K562 (cell line): ENCODE measurements at places on chromosomes 3 and 15.

- DNase-seq = no peak
These were observed 223.0 kb upstream of the P2RY1 start for GRCh38 chr3:152611905-152612304.

DNA sequence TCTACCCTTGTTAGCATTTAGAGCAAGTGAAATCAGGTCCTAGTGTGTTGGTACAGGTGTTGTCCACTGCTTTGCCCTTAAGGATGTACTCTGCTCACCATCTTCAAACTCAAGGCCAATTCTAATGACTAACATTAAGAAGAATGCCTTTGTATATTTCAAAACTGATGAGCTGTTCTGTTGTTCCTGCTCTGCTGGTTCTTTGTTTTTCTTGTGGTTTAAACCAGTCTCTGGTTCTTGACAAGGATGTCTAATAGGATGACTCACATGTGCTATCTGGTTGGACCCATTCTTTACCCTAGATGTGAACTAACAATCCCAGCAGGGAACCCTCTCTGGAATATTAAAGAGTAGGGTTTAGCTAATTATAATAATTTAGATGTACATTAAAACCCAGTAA lies 17.3 kb downstream of the ABHD5 start:
- DNase-seq = no peak

- no peak for DNase-seq
These were observed 68.6 kb downstream of the ST6GAL1 start for GRCh38 chr3:186998937-186999368.

GRCh38 chr15:66947471-66947870 lies 117.9 kb upstream of the SMAD3 start:
- DNase-seq = no peak

- no peak for DNase-seq
These were observed 18.2 kb downstream of the SENP8 start for GRCh38 chr15:72136170-72137051.

DNA sequence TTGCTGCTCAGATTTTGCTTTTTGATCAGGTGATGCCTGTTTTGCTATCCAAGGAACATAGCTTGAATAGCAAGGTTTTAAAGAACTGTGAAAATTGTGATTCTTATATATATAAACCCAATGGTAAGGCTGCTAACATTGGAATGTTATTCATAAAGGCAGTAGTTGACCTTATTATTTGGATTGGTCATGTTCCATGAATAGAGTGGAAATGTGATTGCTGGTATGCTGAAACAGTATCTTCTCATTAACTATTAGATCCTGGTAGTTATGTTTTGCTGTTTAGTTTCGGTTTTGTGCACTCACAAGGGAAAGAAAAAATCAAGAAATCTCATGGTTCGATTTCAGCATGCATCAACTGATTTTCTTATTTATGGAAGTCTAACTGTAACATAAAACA lies 78.7 kb upstream of the NPHP3 start:
- DNase-seq = no peak

DNA sequence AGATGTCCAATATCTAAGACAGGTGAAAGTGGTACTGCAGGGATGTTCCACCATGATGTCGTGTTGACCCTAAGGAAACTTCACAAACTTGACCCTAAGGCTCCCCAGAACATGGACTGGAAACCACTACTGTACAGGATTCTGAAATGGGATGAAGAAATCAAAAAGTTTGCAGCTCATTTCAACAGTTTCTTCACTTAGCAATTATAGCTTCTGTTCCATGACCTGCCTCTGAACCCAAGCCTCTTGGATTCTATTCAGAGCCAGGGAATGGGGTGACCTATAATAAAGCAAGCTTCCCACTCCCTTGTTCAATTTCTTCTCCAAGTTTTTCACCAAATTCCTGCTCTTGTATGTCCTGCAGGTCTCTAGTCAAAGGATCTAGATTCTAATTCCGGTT lies 40.7 kb downstream of the DUT start:
- DNase-seq = no peak

GRCh38 chr3:188241883-188242282 lies 87.9 kb downstream of the LPP start:
- no peak for DNase-seq

GRCh38 chr15:88701561-88702095 lies 62.8 kb downstream of the ISG20 start:
- peak; percentile 49 for DNase-seq

GRCh38 chr15:29613951-29614382 lies 208.3 kb downstream of the TJP1 start:
- DNase-seq = peak; percentile 67

- no peak for DNase-seq
These were observed 65.7 kb downstream of the TMCC1 start for GRCh38 chr3:129827765-129828164.

GRCh38 chr3:13415997-13416793 lies 3.9 kb downstream of the NUP210 start:
- peak; percentile 54 for DNase-seq

DNA sequence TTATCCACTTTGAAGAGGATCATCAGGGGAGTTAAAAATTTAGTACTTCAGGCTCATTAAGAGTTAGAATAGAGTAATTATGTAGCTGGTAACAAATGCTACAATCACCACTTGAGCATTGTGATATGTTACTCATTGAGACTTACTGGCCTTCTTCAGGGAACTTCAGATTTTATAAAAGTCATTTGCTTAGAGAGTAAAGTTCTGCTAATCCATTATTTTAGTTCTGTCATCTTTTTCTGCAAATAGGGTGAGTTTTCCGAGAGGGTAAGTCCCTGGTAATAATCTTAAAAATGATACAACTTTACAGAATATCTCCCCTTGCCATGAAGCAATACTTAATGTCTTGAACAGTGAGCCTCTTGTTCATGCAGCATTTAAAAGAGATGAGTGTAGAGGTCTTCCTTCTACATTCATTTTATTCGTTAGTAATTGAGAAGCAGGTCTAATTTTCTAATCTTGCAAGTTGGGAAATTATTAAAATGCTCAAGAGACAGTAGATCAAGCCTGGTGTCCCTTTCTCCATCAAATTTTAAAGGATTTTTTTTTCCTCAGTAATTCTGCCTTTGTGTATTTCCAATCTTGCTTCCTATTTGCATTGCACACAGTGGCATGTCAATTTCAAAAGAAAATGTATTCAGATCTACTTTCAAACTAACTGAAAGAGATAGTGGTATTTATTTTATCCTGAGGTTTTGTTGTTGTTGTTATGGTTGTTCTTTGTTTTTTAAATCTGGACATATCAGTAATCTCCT lies 52.6 kb downstream of the MBNL1 start:
- no peak for DNase-seq

- no peak for DNase-seq
These were observed 320.8 kb upstream of the CTNNB1 start for GRCh38 chr3:40878464-40878905.

DNA sequence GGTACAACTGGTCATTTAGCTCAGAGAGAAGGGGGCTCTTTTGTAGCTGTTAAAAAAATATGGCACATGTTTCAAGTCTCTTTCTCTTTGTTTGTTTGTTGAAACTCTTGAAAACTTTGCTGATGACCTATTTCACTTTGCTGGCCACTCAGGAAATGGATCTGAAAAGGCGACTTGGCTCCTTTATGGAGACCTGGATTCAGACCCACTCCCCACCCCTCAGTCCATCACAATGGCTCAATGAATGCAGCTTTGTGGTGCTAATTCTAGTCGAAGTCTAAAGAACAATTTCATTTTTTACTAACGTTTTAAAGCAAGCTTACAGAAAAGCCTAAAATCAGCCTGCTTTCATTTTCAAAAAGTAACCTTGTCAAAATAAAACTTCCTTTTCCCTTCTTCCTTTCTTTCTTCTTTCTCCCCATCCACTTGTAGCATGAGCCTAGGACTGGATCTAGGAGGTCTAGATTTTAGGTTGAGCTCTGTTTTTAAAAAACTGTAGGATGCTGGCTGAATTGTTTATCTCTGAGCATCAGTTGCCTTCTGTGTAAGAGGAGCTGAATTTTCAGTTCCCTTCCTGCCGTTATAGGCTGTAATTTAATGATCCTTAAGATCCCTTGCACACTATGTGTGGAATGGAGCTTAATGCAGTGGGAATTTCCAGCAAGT lies 165.5 kb upstream of the FEZF2 start:
- no peak for DNase-seq

DNA sequence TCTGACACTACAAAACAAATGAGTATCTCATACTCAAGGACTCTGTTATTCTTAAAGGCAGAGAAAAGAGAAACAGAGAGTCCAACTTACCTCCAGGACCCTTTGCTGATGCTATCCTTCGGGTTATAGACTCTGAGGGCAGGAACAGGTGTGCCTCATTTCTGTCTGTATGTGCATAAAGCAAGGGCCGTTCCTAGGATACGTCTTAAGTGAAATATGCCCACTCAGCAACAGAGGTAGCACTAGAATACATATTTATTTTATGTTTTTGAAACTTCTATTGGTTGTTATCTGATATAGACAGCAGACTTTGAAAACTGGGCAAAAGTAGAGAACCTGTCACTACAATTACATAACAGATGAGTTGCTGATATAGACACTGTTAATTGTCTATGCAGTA lies 89.3 kb upstream of the CPNE4 start:
- DNase-seq = no peak

DNA sequence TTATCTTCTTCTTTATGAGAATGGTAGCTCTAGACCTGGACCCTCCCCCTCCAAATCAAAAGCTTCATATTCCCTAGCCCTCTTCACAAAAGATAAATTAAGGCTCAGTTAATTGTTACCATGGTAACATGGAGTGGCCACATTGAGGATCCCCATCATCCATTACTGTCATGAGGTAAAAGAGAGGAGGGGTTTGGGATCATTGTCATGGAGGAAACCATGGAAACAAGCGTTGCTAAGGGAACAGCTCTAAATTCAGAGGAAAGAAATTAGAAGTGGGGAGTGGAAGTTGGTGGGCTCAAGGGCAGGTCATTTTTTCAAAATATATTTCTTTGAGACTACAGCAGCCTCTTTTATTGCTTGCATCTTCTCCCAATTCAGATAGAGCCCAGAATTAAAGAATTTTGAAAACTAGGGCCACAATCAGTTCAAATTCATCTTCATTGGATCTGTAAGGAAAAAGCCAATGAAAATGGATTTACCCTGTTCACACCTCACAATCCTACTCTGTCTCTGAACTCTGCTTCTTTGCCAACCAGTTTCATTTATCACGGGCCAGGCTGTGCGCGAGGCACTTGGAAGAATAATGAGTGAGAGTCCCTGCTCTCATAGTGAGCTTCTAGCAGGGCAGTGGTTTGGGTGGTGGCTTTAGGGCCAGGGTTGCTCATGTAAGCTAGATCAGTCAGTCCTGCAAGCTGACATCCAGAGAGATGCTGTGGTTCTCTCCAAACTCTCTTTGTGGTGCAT lies 11.6 kb upstream of the AEN start:
- DNase-seq = no peak

DNA sequence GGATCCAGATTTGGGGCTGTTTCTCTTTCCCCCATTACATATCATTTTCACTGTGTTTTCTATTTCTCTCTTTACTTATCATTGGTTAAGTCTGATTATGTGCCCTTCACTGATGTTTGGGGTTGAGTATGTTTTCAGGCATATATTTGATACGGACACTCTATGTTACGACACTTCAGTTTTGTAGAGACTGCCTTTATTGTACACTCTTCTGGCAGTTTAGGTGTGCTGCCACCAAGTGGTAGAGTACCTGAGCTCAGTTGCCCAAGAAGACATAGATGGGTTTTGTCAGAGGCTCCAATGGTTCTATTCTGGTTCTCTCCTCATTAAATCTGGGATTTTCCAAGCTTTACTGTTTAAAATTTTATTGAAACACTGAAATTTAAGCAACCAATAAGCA lies 255.0 kb upstream of the ROPN1 start:
- peak; percentile 12 for DNase-seq

DNA sequence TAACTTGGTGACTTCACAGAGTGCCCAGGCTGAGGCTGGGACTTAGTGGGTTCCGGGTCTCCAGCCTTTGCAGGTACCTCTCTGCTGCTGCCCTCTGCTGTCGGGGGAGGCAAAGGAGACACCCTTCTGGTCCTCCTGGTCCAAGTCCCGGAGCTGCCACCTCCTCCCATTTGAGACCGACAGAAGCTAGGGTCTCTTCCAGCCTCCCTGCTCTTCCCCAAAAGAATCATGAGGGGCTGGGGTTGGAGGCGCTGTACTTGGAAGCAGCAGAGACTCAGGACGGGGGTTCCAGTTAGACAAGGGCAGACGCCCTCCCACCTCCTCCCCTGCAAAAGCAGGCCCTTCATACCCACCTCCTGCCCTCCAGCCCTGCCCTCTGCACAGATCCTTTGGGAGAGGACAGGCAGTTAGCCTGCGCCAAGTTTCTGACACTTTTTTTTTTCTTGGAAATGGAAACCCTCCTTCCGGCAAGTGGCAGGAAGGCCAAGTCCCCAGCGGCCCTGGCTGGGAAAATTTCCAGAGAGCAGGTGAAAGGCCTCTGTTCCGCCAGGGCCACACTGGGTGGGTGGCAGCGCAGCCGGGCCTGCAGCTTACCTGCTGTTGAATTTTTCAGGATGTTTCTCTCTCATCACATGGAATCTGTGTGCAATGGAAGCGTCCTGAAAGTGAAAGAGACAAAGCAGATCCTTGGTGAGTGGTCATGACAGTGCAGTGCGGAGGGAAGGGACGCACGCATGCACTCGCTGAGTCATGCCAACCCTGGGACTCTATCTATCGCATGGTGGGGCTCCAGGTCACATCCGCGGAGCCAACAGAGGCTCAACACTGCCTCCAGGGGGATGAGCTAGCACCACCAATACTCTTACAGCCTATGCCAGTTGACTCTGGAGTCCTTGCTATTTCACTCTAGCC lies 119.9 kb downstream of the DGKG start:
- DNase-seq = peak; percentile 74

DNA sequence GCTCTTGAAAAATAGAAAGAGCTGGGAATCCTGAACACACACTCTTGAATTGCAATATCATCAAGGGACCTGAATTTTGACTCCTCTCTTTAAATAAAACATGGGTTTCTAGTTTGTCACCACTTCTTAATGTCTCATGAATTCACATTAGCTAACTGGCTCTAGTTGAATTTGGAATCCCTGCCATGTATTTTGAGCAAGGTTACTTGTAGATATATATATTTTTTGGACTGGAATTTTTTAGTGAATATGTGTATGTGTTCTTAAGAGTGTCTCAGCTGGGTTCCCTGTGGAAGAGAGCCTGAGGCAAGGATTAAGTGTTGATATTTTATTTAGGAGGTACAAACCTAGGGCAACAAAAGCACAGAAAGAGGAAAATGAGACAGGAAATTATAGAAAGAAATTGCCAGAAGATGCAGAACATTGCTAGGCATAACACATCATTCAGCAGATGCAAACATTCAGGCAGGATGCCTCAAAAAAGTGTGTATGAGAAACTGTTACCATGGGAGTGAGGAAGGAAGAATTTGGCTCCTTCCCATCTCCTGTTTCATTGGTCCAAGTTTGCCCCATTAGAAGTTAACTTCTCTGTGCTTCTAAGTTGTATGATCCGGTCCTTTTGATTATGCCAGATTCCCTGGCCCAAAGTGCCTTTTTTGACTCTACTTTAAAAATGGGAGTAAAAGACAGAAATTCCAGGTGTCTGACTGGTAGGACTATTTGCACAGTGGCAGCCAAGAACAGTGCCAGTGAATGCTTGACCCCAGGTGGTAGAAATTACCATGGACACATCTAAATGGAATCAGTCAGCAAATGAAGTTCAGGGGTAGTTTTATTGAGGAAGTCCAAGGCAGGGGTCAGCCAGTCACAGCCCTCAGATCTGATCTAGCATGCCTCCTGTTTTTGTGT lies 253.7 kb upstream of the TGFBR2 start:
- DNase-seq = no peak
